ENCODE measurements at places on chromosomes 5 and 9.

GRCh38 chr5:56305001-56305950, 72.1 kb upstream of the ANKRD55 start:
- DNase-seq: no peak

DNA sequence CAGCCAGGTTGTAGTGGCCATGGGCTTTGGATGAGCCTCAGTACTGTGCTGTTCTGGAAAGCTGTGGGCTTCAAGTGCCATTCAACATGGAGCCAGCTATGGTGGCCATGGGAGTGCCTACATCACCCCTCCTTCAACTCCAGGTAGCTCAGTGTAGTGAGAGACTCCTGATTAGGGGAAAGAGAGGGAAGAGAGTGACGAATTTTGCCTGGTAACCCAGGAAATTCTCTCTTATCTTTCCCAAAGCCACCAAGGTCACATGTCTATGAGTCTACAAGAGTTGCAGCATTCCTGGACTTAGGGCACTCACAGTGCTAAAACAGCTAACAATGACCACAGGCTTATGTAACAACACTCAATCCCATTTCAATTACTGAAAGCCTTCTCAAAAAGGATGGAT, 81.7 kb upstream of the SPTLC1 start:
- DNase-seq: no peak

DNA sequence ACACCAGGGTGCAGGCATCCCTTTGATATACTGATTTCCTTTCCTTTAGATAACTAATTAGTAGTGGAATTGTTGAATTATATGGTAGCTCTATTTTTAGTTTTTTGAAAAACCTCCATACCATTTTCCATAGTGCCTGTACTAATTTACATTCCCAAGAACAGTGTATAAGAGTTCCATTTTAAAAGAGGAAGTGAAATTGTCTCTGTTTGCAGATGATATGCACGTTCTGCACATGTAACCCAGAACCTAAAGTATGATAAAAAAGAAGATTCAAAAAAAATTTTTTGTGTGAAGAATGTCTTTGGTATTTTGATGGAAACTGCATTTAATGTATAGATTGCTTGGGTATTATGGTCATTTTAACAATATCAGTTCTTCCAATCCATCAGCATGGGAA, 424.0 kb upstream of the CCNH start:
- DNase-seq: no peak

- peak; percentile 70 for DNase-seq
Measured at GRCh38 chr9:97710356-97711222, 13.4 kb upstream of the XPA start.
